Activated T-cell treated with anti-CD3 and anti-CD28 coated beads, Interleukin-2, amount 50 U/mL, for 48 hours (primary cell): ENCODE measurements at places on chromosomes 7 and 10.

GRCh38 chr10:132375116-132375794 is 21.7 kb upstream of the PWWP2B start:
- DNase-seq = no peak

DNA sequence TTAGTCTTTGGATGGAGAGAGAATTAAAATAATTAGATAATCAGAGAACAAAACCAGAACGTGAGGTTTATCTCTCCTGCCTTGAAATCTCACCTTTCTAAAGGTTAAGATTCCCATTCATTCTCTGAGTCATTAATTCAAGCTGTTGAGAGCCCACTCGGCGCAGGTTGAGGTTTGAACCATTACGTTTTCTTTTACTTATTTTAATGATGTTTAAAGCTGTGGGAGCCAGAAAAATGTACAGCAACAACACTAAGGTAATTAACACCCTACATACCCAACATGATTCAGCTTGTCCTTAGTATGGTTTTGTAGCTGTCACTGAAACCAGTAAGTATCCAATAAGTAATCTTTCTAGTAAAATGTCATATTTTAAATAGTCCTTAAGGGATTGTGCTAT is 153.0 kb upstream of the ANK3 start:
- no peak for DNase-seq

- DNase-seq = no peak
Measured at GRCh38 chr7:18276380-18276779, 219.2 kb upstream of the HDAC9 start.

DNA sequence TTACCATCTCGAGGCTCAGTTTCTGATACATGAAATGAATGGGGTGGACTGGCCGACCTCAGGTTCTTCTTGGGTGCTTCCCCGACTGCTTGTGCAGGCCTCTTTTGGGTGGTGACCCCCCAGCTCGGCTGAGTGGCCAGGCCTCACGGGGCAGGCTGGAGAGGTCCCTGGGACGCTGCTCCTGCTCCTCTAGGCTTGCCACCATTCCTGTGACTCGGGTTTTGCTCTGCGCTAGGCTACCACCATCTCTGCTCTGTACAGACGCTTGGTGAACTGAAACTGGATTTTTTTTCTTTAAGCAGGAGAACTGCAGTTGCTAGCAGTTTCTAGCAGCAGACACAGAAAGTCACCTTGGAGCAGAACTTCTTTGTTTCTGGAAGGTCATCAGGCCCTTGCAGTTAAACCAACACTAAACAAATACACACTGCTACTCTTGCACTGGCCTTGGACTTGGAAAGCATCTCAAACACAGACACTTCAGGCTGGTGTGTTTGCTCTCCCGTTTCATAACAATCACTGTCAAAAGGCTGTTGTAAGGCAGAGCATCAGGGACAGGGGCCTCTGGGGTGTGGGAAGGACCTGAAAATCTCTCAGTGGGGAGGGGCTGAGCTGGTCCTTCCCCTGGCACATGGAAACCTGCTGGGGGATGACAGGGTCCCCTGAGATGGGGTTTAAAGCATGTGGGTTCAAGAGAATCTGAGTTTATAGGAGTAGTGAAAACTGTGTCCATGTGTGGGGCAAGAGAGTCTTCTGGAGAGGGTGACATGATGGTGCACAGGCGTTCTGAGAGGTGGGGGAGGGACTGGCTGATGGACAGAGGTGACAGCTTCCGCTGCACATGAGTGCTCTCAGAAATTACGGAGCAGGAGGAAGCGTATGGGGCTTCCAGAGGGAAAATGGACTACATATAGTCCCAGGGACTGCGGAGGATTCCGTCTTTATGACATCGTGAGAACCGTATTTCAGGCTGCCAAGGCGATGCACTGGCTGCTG is 35.0 kb upstream of the GIMAP8 start:
- no peak for DNase-seq

- DNase-seq = no peak
Measured at GRCh38 chr10:22894714-22895113, 33.1 kb upstream of the ARMC3 start.

- no peak for DNase-seq
Measured at GRCh38 chr10:71260622-71261325, 48.4 kb downstream of the UNC5B start.

GRCh38 chr7:12768948-12769347 is 81.5 kb downstream of the ARL4A start:
- DNase-seq = no peak

DNA sequence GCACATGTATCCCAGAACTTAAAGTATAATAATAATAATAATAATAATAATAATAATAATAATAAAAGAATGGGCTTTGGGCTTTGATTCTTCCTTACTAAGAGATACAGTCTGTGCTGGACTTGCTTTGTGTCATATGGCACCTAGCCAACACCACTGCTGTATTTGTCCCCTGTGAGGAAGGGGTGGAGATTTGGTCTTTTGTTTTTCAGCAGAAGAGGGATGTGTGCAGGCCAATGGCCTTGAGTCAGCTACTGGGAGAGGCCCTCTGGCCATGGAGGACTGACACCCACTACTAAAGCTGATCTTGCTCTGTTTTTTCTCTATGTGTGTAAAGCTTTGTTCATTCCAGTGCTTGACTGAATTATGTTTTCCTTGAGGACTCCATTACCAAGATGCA is 573.0 kb upstream of the PCDH15 start:
- DNase-seq = no peak

GRCh38 chr7:119647286-119647685 is 625.7 kb upstream of the KCND2 start:
- DNase-seq = no peak

DNA sequence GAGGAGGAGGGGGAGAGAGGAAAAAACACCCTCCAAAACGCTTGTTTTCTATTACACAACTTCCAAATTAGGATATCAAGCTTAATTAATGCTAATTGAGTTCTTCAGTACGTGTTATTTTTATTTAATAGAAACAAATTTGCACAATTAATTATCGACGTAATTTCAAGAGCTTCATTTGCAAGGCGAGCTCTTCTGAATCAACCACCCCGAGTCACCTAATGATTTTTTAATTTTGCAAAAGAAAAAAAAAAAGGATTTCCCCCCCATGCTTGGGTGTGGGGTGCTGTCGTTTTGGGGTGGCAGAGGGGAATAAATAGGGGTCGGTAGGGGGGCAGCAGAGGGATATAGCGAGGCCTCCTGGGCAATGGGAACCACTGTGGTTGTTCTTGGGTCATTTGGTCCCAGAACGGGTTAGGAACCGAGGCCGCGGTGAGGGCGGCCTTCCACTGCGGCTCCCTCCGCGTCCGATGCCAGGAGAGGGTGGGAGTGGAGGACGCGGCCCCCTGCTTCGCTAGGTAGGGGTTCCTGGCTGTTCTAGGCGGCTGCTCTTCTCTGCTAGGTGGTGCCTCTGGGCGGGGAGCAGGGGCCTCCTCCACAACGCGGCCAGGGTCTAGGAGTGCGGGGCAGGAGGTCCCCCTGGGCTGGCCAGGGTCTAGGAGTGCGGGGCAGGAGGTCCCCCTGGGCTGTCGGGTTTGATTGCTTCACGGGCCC is 7.3 kb downstream of the UNCX start:
- DNase-seq = no peak

DNA sequence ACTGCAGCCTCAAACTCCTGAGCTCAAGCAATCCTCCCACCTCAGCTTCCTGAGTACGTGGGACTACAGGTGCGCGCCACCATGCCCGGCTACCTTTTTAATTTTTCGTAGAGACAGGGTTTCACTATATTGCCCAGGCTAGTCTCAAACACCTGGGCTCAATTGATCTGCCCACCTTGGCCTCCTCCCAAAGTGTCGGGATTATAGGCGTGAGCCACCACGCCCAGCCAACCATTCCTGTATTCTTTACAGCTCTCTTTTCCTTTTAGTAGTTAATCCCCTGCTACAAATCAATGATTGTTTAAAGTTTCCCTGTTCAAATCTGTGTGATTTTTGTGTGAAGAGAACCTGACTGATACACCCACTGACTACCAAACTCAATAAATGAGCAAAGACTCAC is 75.4 kb upstream of the SVIL start:
- DNase-seq = no peak

- DNase-seq = no peak
Measured at GRCh38 chr10:93916257-93917063, 22.7 kb downstream of the SLC35G1 start.

DNA sequence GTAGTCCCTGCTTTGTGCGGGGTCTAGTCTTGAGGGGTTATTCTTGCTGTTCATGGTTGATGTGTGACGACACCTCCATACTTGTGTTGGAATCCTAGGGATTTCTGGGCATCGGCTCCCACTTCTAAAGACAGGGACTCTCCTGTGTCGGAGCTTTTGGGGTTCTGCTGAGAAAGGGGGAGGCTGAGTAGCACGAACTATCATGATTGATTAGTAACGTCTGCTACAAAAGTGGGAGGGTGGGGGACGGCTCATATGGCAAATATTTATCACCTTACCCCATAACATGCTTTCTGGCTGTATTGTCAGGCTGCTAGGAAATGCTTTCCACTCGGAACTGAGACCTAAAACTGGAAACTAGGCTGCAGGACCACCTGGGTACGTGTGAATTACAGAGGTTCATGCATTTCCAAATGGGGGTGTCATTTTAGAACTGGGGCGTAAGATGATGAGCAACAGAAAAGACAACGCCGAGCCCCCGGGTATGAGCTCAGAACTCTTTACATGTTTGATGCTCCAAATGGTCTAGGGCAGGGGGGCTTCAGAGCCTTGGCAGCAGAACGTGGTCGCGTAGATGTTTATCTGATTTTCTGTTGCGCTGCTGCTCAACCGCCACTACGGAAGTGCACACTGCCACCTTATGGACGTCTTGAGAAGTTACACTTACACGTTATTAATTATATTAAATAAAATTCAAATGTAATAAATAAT is 15.1 kb upstream of the NME8 start:
- DNase-seq = peak; percentile 47

DNA sequence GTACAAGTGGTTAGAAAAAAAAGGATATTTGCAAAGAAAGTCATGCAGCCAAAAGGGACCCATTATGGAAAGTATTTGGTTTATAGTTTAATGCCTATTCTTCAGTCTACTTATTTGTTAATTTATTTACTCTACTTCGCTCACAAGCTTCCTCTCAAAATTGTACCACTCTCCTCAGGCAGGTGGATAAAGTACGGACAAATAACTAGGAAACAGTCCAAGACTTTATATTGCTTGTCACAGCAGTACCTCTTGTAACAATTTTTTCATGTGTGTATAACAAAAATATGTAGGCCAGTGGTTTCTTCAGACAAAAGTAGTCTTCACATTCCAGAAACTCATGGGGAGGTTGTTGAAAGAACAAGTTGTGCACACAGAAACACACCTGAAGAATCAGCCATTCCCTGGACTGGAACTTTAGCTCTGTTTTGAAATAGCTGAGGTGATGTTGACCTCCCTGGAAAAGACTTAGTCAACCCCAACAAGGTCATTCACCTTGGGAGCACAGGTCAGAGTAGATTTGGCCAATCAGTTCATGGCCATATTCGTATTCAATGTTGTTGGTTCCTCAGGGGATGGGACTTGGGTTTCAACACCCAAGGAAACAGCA is 73.4 kb downstream of the TES start:
- no peak for DNase-seq

GRCh38 chr10:80199828-80200227 is 5.5 kb downstream of the ANXA11 start:
- no peak for DNase-seq

GRCh38 chr10:49407552-49408137 is 11.8 kb upstream of the DRGX start:
- peak; percentile 82 for DNase-seq
